ENCODE measurements at places on chromosomes 2 and 18.

DNA sequence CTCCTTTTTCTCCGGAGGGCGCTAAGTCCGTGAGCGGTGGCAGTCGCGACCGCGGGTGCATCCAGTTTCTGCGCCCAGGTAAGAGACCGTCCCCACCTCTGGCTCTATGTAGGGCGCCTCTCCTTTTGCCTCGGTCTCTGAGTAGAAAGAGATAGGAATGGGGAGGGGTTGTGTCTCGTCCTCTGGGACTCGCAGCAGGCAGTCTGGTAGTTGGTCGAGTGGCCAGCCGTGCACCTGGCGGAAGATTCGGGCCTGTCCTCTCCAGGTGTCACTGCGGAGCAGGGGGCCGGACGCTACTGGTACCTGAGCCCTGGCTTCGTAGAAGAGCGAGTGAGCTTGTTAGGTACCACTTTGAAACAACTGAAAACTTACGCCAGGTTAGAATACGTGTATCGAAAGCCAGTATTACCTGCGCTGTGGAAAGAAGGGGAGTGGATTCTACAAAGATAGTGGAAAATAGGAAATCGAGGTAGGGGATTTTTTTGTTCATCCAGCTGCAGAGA lies 403 bp downstream of the MAP2 start:
- DNase-seq, result no peak

- peak; percentile 53 for DNase-seq
Observed at GRCh38 chr2:10097352-10098148, 17.3 kb upstream of the CYS1 start.

- peak; percentile 79 for DNase-seq
Observed at GRCh38 chr18:6022845-6023244, 127.5 kb upstream of the TMEM200C start.

DNA sequence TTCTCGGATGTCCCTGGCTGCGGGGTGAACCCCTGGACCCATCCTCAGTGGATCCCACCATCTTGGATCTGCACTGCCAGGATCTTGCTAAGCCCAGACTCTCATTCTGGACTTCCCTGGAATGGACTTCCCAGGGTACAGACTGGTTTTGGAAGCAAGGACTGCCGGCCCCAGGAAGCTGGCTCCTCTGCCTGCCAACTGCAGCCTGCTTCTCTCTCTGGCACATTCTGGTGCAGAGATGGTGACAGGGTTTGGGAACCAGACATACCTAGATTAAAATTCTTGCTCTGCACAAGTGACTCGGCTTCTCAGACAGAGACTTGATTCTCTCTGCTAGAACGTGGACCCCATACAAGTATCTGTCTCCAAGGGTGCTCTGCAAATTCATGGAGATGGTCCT lies 29.4 kb downstream of the ACKR3 start:
- DNase-seq, result no peak

DNA sequence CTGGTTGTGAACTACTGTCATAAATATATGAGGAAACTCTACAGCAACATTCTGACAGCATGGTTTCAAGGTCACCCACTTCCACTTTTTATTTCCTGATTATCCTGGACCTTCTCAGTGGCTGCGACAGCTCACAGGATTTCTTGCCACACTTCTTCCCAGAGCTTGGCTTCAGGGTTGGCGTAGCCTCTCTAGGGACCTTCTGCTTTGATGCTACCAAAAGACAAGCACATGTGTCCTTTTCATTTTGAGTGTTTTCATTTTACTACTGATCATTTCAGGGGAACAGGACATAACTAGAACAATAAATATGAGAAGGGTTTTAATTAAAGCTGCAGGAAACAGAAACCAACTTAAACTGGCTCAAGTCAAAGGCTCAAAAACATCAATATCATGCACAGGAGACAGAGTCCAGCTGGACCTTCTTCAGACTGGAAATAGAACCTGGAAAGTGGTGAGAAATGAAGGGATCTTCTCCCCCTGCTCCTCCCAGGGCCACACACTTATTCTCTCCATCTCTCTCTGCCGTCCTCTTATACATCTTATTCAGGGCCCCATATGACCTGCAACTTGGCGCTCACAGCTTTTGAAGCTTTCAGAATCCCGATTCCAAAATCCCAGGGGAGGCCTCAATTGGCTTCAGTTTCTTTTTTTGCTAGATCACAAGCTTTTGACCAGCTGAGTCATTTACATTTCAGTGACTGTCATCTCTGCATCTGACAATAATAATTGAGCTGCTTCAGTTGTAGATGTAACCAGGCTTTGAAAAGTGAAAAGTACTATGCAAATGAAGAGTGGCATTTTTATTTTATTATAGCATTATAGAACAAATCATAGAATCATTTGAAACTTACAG lies 9.7 kb downstream of the VIT start:
- DNase-seq, result peak; percentile 65

- DNase-seq, result no peak
Observed at GRCh38 chr18:22624176-22624575, 206.5 kb upstream of the CTAGE1 start.

GRCh38 chr2:36392571-36393255 lies 37.1 kb downstream of the CRIM1 start:
- DNase-seq, result no peak

GRCh38 chr2:71601136-71602114 lies 148.1 kb downstream of the DYSF start:
- DNase-seq, result no peak

DNA sequence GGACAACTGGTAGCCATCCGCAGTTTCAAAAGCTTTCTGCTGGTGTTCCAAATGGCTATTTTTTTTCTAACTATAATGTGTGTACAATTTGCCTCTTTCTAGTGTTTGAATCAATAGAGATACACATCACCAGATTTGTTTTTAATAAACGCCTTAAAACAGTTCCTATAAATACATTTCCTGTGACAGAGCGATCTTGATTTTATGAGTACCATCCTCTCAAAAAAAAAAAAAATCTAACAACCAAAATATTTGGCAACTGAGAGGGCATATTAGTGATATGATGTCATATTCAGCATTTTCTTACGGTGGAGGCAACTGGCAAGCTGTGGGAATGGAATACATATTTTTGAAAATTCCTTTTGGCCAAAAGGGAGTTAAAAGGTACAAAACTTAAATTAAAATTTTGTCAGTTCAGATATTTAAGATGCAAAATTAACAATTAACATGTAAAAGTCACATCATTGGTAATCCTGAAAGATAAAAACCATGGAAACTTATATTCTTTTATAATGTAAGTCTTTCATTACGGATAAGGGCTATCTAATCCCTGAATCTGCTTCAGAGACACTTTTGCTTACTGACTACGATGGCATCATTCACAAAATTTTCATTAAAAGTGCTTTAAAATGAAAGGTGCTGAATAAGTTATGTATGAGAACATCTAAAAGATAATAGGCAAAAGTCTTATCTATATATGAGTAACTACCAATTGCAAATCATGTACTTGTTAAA lies 268.4 kb downstream of the TCF4 start:
- DNase-seq, result peak; percentile 69

DNA sequence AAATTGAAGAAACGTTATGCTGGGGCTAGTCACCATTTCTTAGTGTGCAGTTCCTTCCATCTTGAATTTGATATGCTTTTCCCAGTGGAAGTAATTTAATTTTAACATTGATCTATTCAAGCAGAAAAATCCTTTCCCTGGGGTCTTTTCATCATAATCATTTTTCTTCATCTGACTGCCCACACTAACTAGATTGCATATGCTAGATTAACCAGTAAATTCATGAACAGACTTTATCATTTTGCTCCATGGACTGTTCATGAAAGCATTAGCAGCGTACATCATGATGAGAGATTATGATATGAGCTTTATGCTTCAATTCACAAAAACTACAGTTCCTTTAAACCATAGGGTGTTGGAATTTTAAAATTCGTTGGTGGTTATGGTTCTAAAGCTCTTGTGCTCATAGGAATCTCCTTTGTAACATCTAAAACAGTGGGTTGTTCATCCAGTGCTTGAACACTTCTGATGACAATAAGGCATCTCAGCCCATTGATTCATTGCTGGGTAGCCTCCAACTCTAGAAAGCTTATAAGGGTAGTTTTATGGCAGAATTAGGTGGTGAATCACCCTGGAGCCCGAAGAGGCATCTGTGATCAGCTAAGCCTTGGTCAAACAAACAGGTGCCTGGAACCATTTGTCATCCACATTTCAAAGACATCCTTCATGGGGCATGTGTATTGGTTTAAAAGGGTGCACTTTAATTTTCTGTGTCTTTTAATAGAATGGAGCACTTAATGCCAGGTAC lies 77.2 kb upstream of the NDUFV2 start:
- peak; percentile 80 for DNase-seq

- DNase-seq, result peak; percentile 39
Observed at GRCh38 chr2:183359867-183360266, 235.6 kb downstream of the NUP35 start.

GRCh38 chr2:236643480-236643879 lies 73.9 kb downstream of the ACKR3 start:
- DNase-seq, result no peak

DNA sequence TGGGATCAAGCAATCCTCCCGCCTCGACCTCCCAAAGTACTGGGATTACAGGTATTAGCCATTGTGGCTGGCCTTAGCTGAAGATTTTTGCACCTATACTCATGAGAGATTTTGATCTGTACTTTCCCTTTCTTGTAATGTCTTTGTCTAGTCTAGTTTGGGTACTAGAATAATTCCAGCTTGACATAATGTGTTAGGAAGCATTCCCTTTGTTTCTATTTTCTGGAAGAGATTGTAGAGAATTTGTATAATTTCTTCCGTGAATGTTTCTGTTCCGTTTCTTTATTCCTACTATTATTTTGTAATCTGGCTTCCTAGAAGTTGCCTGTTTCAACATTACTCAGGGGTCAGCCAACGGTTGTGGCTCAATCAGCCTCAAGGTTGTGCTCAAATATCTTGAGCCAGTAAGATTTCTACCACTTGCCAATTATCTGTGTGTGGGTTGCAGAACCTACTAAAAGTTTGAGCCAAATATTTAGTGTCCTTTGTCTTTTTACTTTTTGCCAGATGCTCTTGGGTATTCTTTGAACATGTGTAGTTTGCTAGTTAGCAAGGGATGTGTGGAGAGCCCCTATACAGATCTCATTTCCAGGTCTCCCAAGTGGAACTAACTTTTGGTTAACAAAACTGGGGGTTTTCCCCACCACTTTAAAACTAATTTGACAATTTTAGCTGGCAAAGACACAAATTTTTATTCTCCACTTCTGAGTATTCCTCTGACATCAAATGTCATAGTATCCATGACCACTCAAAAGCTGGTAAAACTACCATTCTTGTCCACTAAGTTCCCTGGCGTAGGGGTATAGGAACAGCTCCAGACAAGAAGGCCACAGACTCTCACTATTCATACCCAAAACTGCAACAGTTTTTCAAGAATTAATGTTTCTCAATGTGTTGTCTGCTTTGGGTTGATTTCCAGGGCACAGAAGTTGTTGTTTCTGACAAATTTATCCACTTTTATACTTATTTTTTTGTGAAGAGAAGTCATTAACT lies 42.8 kb upstream of the BAZ2B start:
- peak; percentile 65 for DNase-seq

GRCh38 chr2:69459936-69460335 lies 22.7 kb upstream of the NFU1 start:
- DNase-seq, result no peak

- DNase-seq, result no peak
Observed at GRCh38 chr18:59079264-59079663, 60.4 kb upstream of the SEC11C start.

GRCh38 chr2:105144152-105144940 lies 97.2 kb upstream of the GPR45 start:
- no peak for DNase-seq

- DNase-seq, result peak; percentile 65
Observed at GRCh38 chr2:230664128-230664527, 48.5 kb upstream of the CAB39 start.

GRCh38 chr18:13530879-13531387 lies 195.4 kb downstream of the FAM210A start:
- DNase-seq, result peak; percentile 31

- DNase-seq, result peak; percentile 57
Observed at GRCh38 chr2:104853534-104854497, at the start of gene POU3F3. POU3F3 (plus strand) TSS chr2:104854115; CDS start chr2:104855511, 1,396 bp downstream.

DNA sequence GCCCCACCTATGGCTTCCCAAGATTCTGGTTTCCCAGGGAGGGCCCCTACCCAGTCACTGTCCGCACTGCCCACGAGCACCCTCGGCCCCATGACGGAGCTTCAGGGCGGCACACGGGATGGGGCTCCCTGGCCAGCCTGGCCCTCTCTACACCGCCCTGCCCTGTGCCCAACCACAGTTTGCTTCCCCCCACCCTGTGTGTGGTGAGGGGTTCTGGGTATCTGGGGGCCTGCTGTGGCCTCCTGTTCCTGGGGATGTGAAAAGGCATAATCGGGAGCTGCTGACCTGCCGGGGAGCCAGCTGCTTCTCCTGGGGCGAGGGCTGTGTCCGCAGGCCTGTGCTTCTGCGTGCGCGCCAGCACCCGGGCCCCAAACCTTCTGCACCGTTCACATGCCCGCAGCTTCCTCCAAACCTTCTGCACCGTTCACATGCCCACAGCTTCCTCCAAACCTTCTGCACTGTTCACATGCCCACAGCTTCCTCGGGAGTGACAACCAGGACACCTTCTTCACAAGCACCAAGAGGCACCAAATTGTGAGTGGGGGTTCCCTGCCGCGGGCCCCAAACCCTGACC lies 12.4 kb downstream of the ANO7 start:
- no peak for DNase-seq

DNA sequence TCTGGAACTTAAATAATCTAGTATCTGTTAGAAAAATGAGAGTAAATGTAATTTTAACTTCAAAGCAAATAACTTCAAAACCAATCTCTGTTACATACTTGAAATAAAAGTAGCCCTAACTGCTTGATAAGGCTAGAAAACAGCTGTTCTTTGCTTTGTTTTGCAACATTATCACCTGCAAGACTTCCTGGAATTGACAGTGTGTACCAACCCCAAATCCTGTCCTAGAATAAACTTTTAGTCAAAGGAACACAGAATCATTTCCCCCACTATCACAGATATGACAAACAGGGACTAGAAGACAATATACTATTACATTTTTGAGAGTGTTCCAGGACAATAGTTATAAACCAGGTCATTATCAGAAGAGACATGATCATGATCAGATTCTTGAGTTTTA lies 105.3 kb upstream of the PGAP1 start:
- DNase-seq, result no peak

DNA sequence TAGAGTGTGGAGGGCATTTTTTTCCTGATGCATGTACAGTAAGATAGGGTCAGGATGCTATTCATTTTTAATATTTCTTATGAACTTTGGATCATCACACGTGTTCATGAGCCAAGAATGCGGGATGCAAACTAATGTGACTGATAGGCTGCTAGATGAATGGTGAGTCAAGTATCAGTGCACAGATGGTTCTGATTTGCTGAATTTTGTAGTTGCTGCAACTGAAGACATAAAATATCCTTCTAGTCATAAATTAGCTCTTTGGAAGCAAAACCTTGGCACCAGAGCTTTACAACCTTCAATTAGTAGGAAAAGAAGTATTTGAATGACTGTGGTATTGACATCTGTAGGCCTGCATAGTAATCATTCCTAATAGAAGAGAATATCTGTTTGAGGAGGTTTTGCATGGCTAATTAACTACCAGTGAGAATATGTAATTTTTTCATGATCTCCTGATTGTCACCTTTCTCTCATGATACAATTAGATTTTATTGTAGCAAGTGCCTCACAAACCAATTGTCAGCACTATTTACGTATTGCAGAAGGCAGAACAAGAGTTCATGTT lies 94.0 kb downstream of the VRK2 start:
- peak; percentile 89 for DNase-seq

- no peak for DNase-seq
Observed at GRCh38 chr2:177693658-177694339, 301.2 kb downstream of the AGPS start.

- DNase-seq, result peak; percentile 94
Observed at GRCh38 chr2:1736997-1737480, 7.3 kb downstream of the PXDN start.

- DNase-seq, result no peak
Observed at GRCh38 chr2:234474654-234475053, 22.2 kb downstream of the ARL4C start.

GRCh38 chr2:28399289-28399688 lies 6.6 kb downstream of the FOSL2 start:
- no peak for DNase-seq

All from fibroblast of mammary gland (primary cell).